ENCODE measurements at places on chromosomes 1 and 21. TPM values are rescaled to one million over a fixed set of nuclear protein-coding genes. Genes with fewer than 3 reads are reported as not detected.

The FCGR3A gene
- not detected for polyA plus RNA-seq

The GPR52 gene
- polyA plus RNA-seq: not detected

The C1orf94 gene
- polyA plus RNA-seq: not detected

The CD1D gene
- not detected for polyA plus RNA-seq

The RAB3B gene
- polyA plus RNA-seq: 10.9 TPM

The RGS13 gene
- not detected for polyA plus RNA-seq

The ZNF593OS gene
- not detected for polyA plus RNA-seq

The RIPPLY3 gene
- polyA plus RNA-seq: 0.46 TPM

The SH3D21 gene
- 1.1 TPM for polyA plus RNA-seq

The GREM2 gene
- 0.31 TPM for polyA plus RNA-seq

The FAAH gene
- polyA plus RNA-seq: 1.3 TPM

The SRM gene
- 89.7 TPM for polyA plus RNA-seq

The ADORA3 gene
- polyA plus RNA-seq: not detected

The ADARB1 gene
- polyA plus RNA-seq: 5.7 TPM

The SUSD4 gene
- polyA plus RNA-seq: 0.64 TPM

The LINGO4 gene
- not detected for polyA plus RNA-seq

The OLFM3 gene
- polyA plus RNA-seq: not detected

The PPT1 gene
- polyA plus RNA-seq: 56.7 TPM

The GABRD gene
- polyA plus RNA-seq: 0.38 TPM

The KIF26B gene
- polyA plus RNA-seq: 0.01 TPM

The PADI2 gene
- 1.5 TPM for polyA plus RNA-seq

The KRTAP19-3 gene
- polyA plus RNA-seq: not detected

The TDRD5 gene
- polyA plus RNA-seq: 0.29 TPM

The FYB2 gene
- polyA plus RNA-seq: not detected

The GJB4 gene
- polyA plus RNA-seq: not detected

The OR2M4 gene
- not detected for polyA plus RNA-seq

The TIAM1 gene
- polyA plus RNA-seq: 0.18 TPM

The FAM163A gene
- not detected for polyA plus RNA-seq

The SYT2 gene
- polyA plus RNA-seq: 0.01 TPM

The GNG12 gene
- polyA plus RNA-seq: 96.1 TPM
